Karpas-422 (cell line): ENCODE measurements at places on chromosomes 2 and 18. TPM values are rescaled to one million over a fixed set of nuclear protein-coding genes. Genes with fewer than 3 reads are reported as not detected.

Gene LAMA3
- total RNA-seq: not detected in 2 replicates

Gene RGPD5
- 11.4 and 58.4 TPM in 2 replicates for total RNA-seq

Gene FZD7
- total RNA-seq: 9.2 and 10.2 TPM in 2 replicates

Gene ALLC
- not detected in 2 replicates for total RNA-seq

Gene ALPG
- total RNA-seq: not detected in 2 replicates

Gene CFC1
- total RNA-seq: not detected in 2 replicates

Gene VIT
- not detected in 2 replicates for total RNA-seq

Gene IGFBP5
- not detected in 2 replicates for total RNA-seq

Gene RSAD2
- 2.7 and 12.4 TPM in 2 replicates for total RNA-seq

Gene TMEM247
- not detected in 2 replicates for total RNA-seq

Gene CDK5R2
- total RNA-seq: 0.61 TPM in 1 of 2 replicates, not detected in the other

Gene POTEJ
- total RNA-seq: not detected in 2 replicates

Gene DAPL1
- not detected in 2 replicates for total RNA-seq

Gene AKAIN1
- not detected in 2 replicates for total RNA-seq

Gene LIPG
- total RNA-seq: not detected in 2 replicates

Gene PLEKHH2
- total RNA-seq: not detected in 2 replicates

Gene ACKR3
- total RNA-seq: 0.40 TPM in 1 of 2 replicates, not detected in the other

Gene PRKAG3
- total RNA-seq: not detected in 2 replicates

Gene MAB21L4
- total RNA-seq: not detected in 2 replicates

Gene ACTR1B
- total RNA-seq: 32.1 and 65.3 TPM in 2 replicates

Gene ABCB11
- 0.07 TPM in 1 of 2 replicates, not detected in the other for total RNA-seq

Gene MARCHF4
- total RNA-seq: not detected in 2 replicates

Gene DUSP19
- total RNA-seq: 0.04 and 0.26 TPM in 2 replicates

Gene TPO
- not detected in 2 replicates for total RNA-seq

Gene RAPH1
- total RNA-seq: not detected in 2 replicates

Gene VWC2L
- not detected in 2 replicates for total RNA-seq

Gene MC5R
- total RNA-seq: not detected in 2 replicates

Gene NXPH2
- not detected in 2 replicates for total RNA-seq

Gene ALKAL2
- not detected in 2 replicates for total RNA-seq

Gene NPAS2
- 0.07 TPM in 1 of 2 replicates, not detected in the other for total RNA-seq

Gene SEMA4C
- 2.5 and 6.3 TPM in 2 replicates for total RNA-seq

Gene CSRNP3
- total RNA-seq: 6.0 and 16.8 TPM in 2 replicates

Gene HNRNPLL
- total RNA-seq: 58.3 and 131 TPM in 2 replicates

Gene RAMP1
- not detected in 2 replicates for total RNA-seq

Gene KCNS3
- 1.5 and 2.5 TPM in 2 replicates for total RNA-seq

Gene PCARE
- total RNA-seq: not detected in 2 replicates

Gene MSTN
- total RNA-seq: 0.11 and 0.22 TPM in 2 replicates

Gene HOXD3
- total RNA-seq: not detected in 2 replicates

Gene DSG1
- 16.2 and 20.7 TPM in 2 replicates for total RNA-seq

Gene CYP1B1
- total RNA-seq: not detected in 2 replicates

Gene DDX18
- total RNA-seq: 44.8 and 88.0 TPM in 2 replicates

Gene HOXD12
- total RNA-seq: 1.0 and 1.9 TPM in 2 replicates

Gene PARD6G
- not detected in 2 replicates for total RNA-seq

Gene CYP27C1
- total RNA-seq: not detected in 2 replicates
